ENCODE measurements at places on chromosomes 11 and 22.

DNA sequence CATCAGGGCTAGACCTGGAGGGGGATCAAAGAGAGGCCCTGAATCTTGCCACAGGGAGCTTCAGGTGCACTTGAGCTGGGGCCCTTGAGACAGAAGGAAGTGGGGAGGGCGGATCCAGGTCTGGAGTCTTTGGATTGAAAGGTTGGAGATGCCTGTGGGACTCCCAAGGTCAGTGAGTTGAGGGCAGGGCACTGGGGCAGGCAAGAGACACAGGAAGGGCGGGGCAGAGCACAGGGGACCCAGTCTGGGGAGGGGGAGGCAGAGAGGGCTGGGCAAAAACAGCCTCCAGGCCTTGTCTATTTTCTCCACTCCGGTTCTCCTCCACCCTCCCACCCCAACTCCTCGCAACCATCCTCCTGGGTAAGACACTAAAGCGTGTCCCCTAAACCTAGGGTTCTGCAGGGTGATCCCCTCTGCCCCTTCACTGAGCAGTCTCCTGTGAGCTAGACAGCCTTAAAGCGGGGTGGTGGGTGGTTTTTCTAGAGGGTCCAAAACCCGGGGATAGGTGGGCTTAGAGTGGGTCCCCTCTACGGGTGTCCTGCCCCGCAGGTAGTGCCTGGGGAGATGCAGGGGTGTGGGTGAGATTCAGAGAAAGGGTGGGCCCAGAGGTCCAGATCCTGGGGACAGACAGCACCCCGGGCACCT is 38.6 kb upstream of the CELSR1 start:
- no peak for DNase-seq

DNA sequence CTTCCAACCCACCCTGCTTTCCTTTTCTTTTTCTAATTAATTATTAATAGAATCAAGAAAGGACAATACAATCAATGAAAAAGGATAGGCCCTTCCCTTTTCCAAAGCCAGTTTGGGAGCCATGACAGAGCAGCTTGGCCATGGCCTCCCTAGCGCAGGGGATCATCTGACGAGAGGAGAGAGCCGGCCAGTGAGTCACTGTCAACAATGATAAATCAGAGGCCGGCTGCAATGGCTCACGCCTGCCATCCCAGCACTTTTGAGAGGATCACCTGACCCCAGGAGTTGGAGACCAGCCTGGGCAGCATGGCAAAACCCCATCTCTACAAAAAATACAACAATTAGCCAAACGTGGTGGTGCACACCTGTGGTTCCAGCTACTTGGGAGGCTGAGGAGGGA is 27.5 kb upstream of the KRTAP5-7 start:
- DNase-seq: no peak

- DNase-seq: no peak
These were observed 76.5 kb downstream of the ZC3H12C start for GRCh38 chr11:110169738-110170137.

DNA sequence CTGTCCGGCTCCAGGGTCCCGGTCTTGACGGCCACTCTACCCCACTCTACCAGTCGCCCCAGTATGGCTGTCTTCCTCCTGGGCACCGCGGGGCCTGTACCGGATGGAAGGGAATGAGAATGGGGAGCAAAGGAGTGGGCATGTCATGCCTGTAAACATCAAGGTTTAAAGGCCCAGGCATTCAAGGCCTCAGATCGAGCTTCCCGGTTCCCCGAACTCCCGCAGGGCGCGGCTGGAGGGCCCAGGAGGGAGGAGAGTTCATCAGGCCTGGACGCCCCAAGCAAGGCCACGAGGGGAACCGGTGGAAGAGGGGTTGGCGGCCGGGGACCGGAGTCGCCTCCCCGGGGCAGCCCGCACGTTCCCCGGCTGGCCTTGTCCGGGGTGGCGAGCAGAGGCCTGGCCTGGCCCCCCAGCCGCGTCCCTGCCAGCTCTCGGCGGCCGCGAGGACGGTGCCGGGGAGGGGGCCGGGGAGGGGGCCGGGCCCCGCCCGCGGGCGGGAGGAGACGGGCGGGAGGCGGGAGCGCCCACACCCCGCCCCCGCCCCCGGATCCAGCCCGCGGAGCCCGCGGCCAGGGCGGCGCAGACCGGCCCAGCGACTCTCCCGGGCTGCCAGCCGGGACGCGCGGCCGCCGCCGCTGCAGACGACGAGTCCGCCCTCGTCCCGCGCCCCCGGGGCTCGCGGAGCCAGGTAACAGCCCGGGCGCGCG is at the start of gene CDC42EP1:
Gene CDC42EP1 (plus strand): TSS at position 580 of the 707 bp plus-strand sequence. CDS start 5,870 bp downstream, outside the sequence.
- DNase-seq: no peak

GRCh38 chr22:39410264-39410663 is 10.7 kb downstream of the TAB1 start:
- no peak for DNase-seq

GRCh38 chr11:117458275-117459122 is 130.8 kb downstream of the CEP164 start:
- no peak for DNase-seq

DNA sequence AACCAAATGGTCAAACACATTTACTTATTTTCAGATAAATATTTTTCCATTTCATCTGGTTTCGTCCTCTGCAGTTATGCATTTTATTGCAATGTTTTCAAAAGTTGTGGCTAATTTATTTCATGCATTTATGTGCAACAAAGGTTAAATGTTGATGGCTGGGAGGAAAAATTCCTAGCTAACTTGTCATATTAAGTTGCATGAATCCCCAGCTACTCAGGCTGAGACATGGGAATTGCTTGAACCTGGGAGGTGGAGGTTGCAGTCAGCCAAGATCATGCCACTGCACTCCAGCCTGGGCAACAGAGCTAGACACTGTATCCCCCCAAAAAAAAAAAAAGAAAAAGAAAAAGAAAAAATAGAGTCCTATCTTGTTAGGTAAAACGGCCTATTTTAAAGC is 1862.4 kb upstream of the RAG2 start:
- DNase-seq: no peak

- no peak for DNase-seq
These were observed 2.8 kb upstream of the PACSIN2 start for GRCh38 chr22:43017525-43018460.

DNA sequence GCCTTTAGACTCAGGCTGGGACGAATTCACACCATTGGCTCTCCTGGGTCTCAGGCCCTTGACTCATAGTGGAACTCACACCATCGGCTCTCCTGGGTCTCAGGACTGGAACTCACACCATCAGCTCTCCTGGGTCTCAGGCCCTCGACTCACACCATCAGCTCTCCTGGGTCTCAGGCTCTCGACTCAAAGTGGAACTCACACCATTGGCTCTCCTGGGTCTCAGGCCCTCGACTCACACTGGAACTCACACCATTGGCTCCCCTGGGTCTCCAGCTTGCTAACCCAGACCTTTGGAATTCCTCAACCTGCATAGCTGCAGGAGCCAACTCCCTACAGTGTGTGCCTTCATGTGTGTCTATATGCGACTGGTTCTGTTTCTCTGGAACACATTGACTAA is 56.7 kb downstream of the SHISAL1 start:
- no peak for DNase-seq

- no peak for DNase-seq
These were observed 91.2 kb upstream of the CLMP start for GRCh38 chr11:123286255-123286654.

DNA sequence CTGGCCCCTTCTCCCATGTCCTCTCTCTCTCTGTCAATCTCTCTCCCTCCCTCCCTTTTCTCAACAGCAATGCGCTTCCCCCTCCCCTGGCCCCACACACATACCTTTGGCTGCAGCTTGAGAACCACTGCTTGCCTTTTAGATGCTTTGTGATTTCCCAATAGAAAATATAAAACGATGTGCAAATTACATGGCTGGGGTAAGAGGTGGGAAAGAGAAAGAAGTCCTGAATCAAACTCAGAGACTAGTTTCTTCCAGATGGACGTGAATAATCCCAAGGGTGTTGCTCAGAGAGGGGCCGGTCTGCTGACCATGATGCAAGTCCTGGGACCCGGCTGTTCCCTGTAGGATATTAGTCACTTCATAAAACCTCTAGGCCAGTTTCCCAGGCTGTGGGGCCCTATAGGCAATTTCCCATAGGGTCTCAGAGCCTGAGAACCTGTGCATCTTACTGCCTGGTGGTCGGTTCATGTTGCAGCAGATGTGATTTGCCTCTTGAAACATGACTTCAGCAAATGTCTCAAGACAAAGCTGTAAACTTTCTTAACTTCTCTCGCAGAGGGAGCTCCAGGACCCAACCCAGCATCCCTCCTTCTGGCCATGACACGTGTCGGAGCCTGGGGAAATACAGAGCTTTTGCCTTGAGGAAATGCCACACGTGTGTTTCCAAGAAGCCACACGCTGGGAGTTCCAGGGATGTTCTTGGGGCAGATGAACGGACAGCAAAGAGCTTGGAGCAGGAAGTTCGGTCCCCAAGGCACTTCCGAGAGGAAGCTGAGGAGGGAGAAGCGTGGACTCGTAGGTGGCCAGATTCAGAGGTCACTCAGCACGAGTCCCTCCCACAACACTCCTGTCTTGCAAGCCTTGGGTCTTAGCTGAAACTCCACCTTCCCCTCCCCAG is 34.5 kb upstream of the ETS1 start:
- no peak for DNase-seq

GRCh38 chr11:31417816-31418215 is 48.2 kb downstream of the DNAJC24 start:
- no peak for DNase-seq

GRCh38 chr11:70854901-70855556 is 397.3 kb downstream of the SHANK2 start:
- no peak for DNase-seq

GRCh38 chr11:130403967-130404366 is 24.4 kb downstream of the ADAMTS8 start:
- no peak for DNase-seq

All from stimulated activated CD4-positive, alpha-beta T cell treated with anti-CD3 and anti-CD28 coated beads, Interleukin-12 subunit alpha, Interleukin-12 subunit beta, amount 100 ng/mL, for 4 hours (primary cell).